ENCODE measurements at places on chromosomes 7 and 10. TPM values are rescaled to one million over a fixed set of nuclear protein-coding genes. Genes with fewer than 3 reads are reported as not detected.
A peak's percentile ranks its signal among the peaks of the same experiment; 100 is the strongest.

GRCh38 chr7:44471436-44471835 is 19.0 kb downstream of the NUDCD3 start:
- no peak for DNase-seq
- no peaks in the 10 kb centered on the region for H3K27me3 ChIP-seq
- H3K27ac ChIP-seq: no peak overlapping the region

- H3K36me3 ChIP-seq: no peaks in the 10 kb centered on the region
- no peak overlapping the region for H3K27ac ChIP-seq
- no peak overlapping the region for H3K4me3 ChIP-seq
- DNase-seq: no peak
Observed at GRCh38 chr7:79681454-79681853, 228.0 kb upstream of the MAGI2 start.

DNA sequence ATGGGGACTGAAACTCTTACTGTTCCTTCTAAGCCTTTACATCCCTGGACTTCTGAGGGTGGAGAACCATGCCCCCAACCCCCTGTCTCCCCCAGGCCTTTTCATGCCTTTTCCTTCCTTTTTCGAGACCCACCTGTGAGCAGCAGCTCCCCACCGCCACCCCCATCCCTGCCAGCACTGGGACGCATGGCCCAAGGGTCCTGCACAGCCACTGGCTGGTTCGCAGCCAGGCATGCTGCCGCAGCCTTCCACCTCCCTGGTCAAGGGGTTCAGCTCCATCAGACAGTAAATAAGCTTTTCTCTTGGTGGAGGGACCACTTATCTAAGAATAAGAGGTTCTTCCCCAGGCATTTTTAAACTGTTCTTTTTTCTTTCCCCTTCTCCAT is 584.4 kb downstream of the GRM8 start:
- H3K4me3 ChIP-seq: no peak overlapping the region
- no peaks in the 10 kb centered on the region for H3K27me3 ChIP-seq
- DNase-seq: no peak
- no peak overlapping the region for H3K27ac ChIP-seq
- H3K4me1 ChIP-seq: no peaks in the 10 kb centered on the region

GRCh38 chr7:1842321-1843221 is 172.5 kb downstream of the ELFN1 start:
- H3K4me3 ChIP-seq: no peak overlapping the region
- peaks cover 6% of the 10 kb centered on the region for H3K36me3 ChIP-seq
- H3K27ac ChIP-seq: no peak overlapping the region
- no peaks in the 10 kb centered on the region for H3K27me3 ChIP-seq
- no peaks in the 10 kb centered on the region for H3K4me1 ChIP-seq

DNA sequence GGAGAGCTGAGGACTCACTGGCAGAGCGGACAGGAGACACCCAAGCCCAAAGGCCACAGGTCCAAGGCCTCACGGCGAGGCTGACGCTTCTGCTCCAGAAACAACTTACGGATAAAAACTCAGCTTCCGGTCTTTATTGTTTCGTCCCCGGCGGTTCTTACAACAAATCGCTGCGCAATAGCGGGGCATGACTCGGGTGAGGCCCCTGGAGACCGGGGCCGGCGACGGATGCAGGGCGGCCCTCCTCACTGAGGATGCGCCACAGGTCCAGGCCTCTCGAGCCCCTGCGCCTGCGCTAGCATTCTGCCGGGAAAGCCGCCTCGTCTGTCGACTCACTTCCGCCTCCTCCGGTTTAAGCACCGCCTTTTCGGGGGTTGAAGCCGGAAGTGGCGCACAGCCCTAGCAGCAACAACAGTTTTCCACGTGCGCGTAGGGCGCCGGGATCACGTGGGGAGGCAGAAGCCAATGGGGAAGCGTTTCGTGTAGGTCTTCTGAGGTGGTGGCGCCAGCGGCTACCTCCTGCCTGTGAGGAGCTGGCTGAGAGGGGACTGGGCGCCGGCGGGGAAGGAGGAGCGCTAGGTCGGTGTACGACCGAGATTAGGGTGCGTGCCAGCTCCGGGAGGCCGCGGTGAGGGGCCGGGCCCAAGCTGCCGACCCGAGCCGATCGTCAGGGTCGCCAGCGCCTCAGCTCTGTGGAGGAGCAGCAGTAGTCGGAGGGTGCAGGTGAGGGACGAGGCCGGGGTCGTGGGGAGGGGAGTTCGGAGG is at the start of the genes DNAJB9 and THAP5:
DNAJB9 (plus strand) TSS at position 494 of the 765 bp plus-strand sequence. CDS start 1,853 bp downstream, outside the sequence.
THAP5 (minus strand) TSS at position 326 of the 765 bp plus-strand sequence; CDS start at position 189, 137 bp downstream.
- H3K4me3 ChIP-seq: peak within 1 kb of the TSS; percentile 88
- H3K36me3 ChIP-seq: peaks cover 53% of the 10 kb centered on the region
- H3K4me1 ChIP-seq: peaks cover 53% of the 10 kb centered on the region
- H3K27me3 ChIP-seq: no peaks in the 10 kb centered on the region

- no peaks in the 10 kb centered on the region for H3K4me1 ChIP-seq
- DNase-seq: no peak
- no peaks in the 10 kb centered on the region for H3K36me3 ChIP-seq
- no peak overlapping the region for H3K27ac ChIP-seq
- H3K4me3 ChIP-seq: no peak overlapping the region
Observed at GRCh38 chr10:85187047-85187446, 858.7 kb downstream of the CCSER2 start.

DNA sequence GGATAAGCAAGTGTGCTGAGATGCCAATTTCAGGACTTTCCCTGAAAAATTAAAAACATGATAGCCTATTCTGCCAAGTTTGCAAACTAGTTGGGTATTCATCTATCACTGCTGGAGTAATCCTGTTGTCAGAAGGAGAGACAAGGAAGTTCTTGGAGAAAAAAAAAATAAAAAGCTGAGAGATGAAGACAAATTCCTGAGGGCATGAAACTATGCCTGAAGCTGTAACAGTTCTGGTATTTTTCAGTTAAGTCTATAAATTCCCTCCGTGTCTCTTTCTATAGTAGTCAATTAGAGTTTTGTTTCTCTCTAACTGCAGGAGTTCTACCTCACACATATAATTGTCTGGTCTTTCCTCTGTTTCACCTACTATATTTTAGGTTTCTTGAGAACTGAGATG is 95.7 kb downstream of the DGKB start:
- H3K4me1 ChIP-seq: no peaks in the 10 kb centered on the region
- H3K27me3 ChIP-seq: no peaks in the 10 kb centered on the region
- H3K36me3 ChIP-seq: no peaks in the 10 kb centered on the region
- H3K27ac ChIP-seq: no peak overlapping the region
- H3K4me3 ChIP-seq: no peak overlapping the region

DNA sequence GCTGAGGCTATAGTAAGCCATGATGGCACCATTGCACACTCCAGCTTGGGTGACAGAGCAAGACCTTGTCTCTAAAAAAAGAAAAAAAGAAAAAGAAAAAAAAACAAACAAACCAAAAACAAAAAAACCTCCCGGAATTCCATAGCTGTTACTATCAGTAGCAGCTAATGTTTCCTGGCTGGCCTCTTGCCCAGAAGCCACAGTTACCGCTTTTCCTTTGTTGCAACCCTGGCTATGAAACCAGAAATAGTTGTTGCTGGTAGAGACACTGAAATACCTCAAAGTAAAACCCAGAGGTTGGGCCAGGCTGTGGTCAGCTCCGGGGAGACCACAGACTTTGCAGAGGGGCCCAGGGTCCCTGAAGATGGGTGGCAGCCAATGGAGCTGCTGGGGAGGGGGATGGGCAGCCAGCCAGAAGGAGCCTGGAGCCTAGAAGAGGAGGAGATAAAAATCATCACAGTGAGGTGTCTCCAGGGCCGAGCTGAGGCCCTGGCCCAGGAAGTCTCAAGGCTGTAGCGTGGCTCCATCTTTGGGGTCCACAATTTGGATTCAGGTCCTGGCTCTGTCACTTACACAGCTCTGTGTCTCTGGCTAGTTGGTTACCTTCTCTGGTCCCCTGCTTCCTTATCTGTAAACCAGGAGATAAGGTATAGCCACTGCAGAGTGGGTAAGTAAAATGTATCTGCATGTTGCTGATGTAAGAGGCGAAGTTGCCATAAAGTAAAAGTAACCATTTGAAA is 3.4 kb upstream of the CHST12 start:
- peaks cover 30% of the 10 kb centered on the region for H3K4me1 ChIP-seq
- peak overlapping the region; percentile 76 for H3K27ac ChIP-seq
- DNase-seq: peak; percentile 54
- no peak overlapping the region for H3K4me3 ChIP-seq
- peaks cover 7% of the 10 kb centered on the region for H3K36me3 ChIP-seq
- no peaks in the 10 kb centered on the region for H3K27me3 ChIP-seq

SFRP4 gene
- not detected for total RNA-seq

MAGI2 gene
- total RNA-seq: 0.13 TPM

ASL gene
- total RNA-seq: 30.6 TPM

Data from activated CD4-positive, alpha-beta memory T cell treated with anti-CD3 and anti-CD28 coated beads, Interleukin-2, amount 10 ng/mL, durations not matched to agents 7 days and 5 days (primary cell).